SJCRH30 (cell line): ENCODE measurements at places on chromosomes 5 and 9. TPM values are rescaled to one million over a fixed set of nuclear protein-coding genes. Genes with fewer than 3 reads are reported as not detected.

The SNX24 gene
- total RNA-seq, result 15.3 and 22.5 TPM in 2 replicates

The MSX2 gene
- total RNA-seq, result 7.0 and 7.8 TPM in 2 replicates

The ACTBL2 gene
- total RNA-seq, result 0.05 TPM in 1 of 2 replicates, not detected in the other

DNA sequence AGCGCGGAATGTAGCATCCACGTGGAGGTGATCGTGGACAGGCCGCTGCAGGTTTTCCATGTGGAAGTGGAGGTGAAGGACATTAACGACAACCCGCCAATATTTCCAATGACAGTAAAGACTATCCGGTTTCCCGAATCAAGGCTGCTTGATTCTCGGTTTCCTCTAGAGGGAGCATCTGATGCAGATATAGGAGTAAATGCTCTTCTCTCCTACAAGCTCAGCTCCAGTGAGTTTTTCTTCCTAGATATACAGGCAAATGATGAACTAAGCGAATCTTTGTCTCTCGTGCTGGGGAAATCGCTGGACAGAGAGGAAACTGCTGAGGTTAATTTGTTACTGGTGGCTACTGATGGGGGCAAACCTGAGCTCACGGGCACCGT, 598 bp downstream of the PCDHA2 start:
- H3K4me1 ChIP-seq, result no peaks in the 10 kb centered on the region
- H3K4me3 ChIP-seq, result no peak overlapping the region
- no peak for DNase-seq
- no peak overlapping the region for H3K27ac ChIP-seq
- H3K36me3 ChIP-seq, result no peaks in the 10 kb centered on the region
- no peaks in the 10 kb centered on the region; the same call in 1 of the 2 replicates for H3K27me3 ChIP-seq

GRCh38 chr5:1709171-1709803, 90.3 kb downstream of the MRPL36 start:
- no peak overlapping the region for H3K4me3 ChIP-seq
- DNase-seq, result no peak
- H3K27me3 ChIP-seq, result no peaks in the 10 kb centered on the region
- no peaks in the 10 kb centered on the region for H3K4me1 ChIP-seq
- no peaks in the 10 kb centered on the region for H3K36me3 ChIP-seq
- H3K27ac ChIP-seq, result no peak overlapping the region

- H3K4me1 ChIP-seq, result no peaks in the 10 kb centered on the region
- H3K27me3 ChIP-seq, result peaks cover 8% of the 10 kb centered on the region
- H3K27ac ChIP-seq, result no peak overlapping the region
- H3K36me3 ChIP-seq, result no peaks in the 10 kb centered on the region
- no peak overlapping the region for H3K4me3 ChIP-seq
Measured at GRCh38 chr9:85401998-85402397, 339.8 kb downstream of the AGTPBP1 start.

DNA sequence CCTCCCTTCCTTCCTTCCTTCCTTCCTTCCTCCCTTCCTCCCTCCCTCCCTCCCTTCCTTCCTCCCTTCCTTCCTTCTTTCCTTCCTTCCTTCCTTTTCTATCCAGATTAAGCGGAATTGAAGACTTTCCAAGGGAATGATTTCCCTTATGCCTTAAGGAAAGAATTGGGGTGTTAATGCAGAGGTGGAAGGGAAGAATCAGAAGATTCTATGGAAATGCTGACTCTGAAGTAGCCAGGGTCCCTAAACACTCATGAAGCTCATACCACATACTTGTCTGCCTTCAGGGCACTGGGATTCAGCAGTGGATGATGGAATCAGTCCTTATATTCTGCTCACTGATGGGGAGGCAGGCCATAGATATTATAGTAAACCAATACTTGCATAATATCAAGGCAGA, 48.2 kb downstream of the TNC start:
- H3K4me3 ChIP-seq, result no peak overlapping the region
- no peak for DNase-seq
- no peaks in the 10 kb centered on the region for H3K27me3 ChIP-seq
- no peak overlapping the region for H3K27ac ChIP-seq
- H3K36me3 ChIP-seq, result peaks cover 87% of the 10 kb centered on the region

DNA sequence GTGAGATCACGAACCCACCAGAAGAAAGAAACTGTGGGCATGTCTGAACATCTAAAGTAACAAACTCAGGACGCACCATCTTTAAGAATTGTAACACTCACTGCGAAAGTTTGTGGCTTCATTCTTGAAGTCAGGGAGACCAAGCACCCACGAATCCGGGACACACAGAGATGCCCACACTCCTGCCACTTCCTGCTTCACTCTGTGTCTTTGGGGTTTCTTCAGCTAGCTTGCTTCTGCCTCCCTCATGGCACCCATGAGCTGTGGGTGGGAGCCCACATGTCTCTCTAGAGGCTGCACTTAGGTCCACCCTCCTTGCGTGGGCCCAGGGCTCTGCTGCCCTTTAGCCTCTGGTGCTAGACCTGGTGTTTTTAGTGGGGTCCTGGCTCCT, 61.2 kb upstream of the CNOT6 start:
- H3K36me3 ChIP-seq, result no peaks in the 10 kb centered on the region
- no peak for DNase-seq
- H3K27ac ChIP-seq, result no peak overlapping the region
- H3K4me1 ChIP-seq, result no peaks in the 10 kb centered on the region
